ENCODE measurements at places on chromosomes 2 and 18.

DNA sequence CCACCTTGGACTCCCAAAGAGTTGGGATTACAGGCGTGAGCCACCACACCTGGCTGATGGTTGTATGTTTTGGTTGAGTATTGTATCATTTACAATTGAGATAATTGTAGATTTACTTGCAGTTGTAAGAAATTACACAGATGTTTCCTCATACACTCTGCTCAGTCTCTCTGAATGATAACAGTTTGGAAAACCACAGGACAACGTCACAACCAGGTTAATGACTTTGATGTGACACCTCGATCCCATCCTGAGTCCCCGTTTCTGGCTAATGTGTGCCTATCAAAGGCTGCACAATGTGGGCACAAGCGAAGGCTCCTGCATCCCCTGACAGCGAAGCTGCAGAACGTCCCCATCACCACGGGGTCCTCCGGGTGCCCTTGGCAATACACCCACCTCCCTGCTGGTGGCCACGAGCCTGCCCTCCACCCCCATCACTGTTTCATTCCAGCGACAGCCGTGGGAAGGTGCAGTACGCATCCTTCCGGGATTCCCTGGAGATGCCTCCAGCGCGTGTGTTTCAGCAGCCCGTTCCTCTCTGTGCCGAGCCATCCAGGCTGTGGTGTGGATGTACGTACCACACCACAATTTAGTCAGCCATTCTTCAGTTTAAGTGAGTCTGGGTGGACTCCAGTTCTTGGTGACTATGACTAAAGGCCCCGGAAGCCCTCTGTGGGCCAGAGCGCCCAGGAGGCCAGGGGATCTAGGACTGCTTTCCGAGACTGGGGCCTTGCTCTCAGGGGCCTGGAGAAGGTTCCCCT is 4.3 kb upstream of the PDCD1 start:
- no peak for DNase-seq

DNA sequence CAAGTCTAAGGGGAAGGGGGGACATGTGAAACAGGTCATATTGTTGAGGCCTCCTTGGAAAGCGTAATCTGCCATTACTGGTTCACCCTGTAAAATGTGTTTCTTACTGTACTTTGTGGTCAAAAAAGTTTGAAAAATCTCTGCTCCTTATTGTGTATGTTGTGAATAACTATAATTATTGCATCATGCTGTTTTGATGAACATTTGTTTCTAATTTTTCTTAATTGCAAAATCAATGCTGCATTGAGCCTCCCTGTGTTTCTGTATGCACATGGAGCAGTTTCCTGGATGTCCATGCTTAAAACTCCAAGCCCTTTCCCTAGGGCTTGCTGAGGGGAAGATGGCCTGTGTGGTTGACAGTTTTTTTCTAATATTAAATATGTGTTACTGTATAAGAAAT is 158.6 kb downstream of the RNF144A start:
- no peak for DNase-seq

GRCh38 chr2:174682007-174682577 is 82.2 kb downstream of the CHRNA1 start:
- no peak for DNase-seq

DNA sequence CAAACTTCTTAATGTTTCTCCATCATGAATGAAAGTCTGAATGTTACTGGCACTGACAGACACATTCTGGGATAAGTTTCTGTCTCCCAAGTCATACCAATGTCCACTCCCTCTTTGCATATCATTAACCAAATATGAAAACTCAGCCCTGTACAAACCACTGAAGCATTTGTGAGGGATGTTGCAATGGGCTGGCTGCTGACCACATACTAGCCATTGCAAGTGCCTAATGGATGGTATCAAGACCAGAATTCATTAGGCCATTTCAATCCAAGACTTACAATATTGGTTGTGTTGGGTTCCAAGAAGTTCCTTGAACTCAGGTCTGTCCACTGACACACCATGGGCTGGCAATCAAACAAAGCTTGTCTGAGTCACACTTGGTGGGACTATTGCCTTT is 73.8 kb downstream of the CBLN2 start:
- no peak for DNase-seq

GRCh38 chr2:119744335-119744939 is 15.3 kb upstream of the PTPN4 start:
- DNase-seq, result no peak

Data from NCI-H1436 (cell line).